ENCODE measurements at places on chromosomes 2 and 18. TPM values are rescaled to one million over a fixed set of nuclear protein-coding genes. Genes with fewer than 3 reads are reported as not detected.

GRCh38 chr2:234550511-234551107 is 53.7 kb upstream of the ARL4C start:
- H3K4me3 ChIP-seq, result no peak overlapping the region
- peak; percentile 68 for ATAC-seq
- no peaks in the 10 kb centered on the region for H3K4me1 ChIP-seq

- H3K4me1 ChIP-seq, result no peaks in the 10 kb centered on the region
- H3K27ac ChIP-seq, result no peak overlapping the region
- ATAC-seq, result no peak
- no peak overlapping the region for H3K4me3 ChIP-seq
- H3K27me3 ChIP-seq, result no peaks in the 10 kb centered on the region
- no peaks in the 10 kb centered on the region for H3K36me3 ChIP-seq
Observed at GRCh38 chr2:224682134-224682533, 34.0 kb downstream of the CCDC195 start.

- no peak overlapping the region for H3K27ac ChIP-seq
- H3K27me3 ChIP-seq, result peaks cover 9% of the 10 kb centered on the region
- H3K4me3 ChIP-seq, result no peak overlapping the region
- no peaks in the 10 kb centered on the region for H3K4me1 ChIP-seq
- ATAC-seq, result no peak
- H3K36me3 ChIP-seq, result no peaks in the 10 kb centered on the region
Observed at GRCh38 chr2:113057117-113057516, 1.9 kb upstream of the IL36RN start.

Gene CYRIA
- total RNA-seq, result 15.2 TPM

Gene IFT172
- 34.8 TPM for total RNA-seq

GRCh38 chr2:28619213-28620196 is 123.6 kb downstream of the PLB1 start:
- H3K27ac ChIP-seq, result peak overlapping the region; percentile 94
- no peaks in the 10 kb centered on the region for H3K36me3 ChIP-seq
- peaks cover 74% of the 10 kb centered on the region for H3K4me1 ChIP-seq
- no peak overlapping the region for H3K4me3 ChIP-seq
- H3K27me3 ChIP-seq, result no peaks in the 10 kb centered on the region
- no peak for ATAC-seq

- no peak overlapping the region for H3K27ac ChIP-seq
- H3K4me1 ChIP-seq, result no peaks in the 10 kb centered on the region
- ATAC-seq, result no peak
- no peaks in the 10 kb centered on the region for H3K27me3 ChIP-seq
- H3K4me3 ChIP-seq, result no peak overlapping the region
Observed at GRCh38 chr2:158781353-158781961, 13.7 kb upstream of the DAPL1 start.

DNA sequence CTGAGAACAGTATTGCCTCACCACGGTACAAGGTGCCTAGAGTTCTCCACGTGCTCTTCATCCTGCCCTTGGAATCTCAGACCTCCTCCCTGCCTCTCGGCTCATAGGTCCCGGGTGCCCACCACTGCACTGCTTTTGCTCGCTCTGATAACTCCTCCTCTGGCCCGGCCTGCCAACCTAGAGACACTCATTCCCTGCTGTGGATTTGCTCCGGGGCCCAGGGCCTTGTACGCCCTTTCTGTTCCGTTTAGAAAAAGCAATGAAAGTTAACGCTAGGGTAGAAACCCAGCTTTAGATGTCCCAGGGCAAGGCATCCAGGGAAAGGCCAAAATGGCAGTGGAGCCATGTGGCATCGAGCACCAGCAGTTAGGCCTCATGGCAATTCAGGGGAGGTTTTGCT is 253.9 kb downstream of the VAPA start:
- H3K27me3 ChIP-seq, result no peaks in the 10 kb centered on the region
- no peaks in the 10 kb centered on the region for H3K36me3 ChIP-seq
- H3K27ac ChIP-seq, result no peak overlapping the region

Gene AFTPH
- 33.0 TPM for total RNA-seq

- H3K27ac ChIP-seq, result no peak overlapping the region
- H3K4me1 ChIP-seq, result no peaks in the 10 kb centered on the region
- no peaks in the 10 kb centered on the region for H3K36me3 ChIP-seq
- H3K27me3 ChIP-seq, result no peaks in the 10 kb centered on the region
- H3K4me3 ChIP-seq, result no peak overlapping the region
Observed at GRCh38 chr2:36655453-36655852, 41.1 kb upstream of the VIT start.

GRCh38 chr2:74908748-74909444 is 49.5 kb upstream of the POLE4 start:
- no peak overlapping the region for H3K4me3 ChIP-seq
- H3K36me3 ChIP-seq, result no peaks in the 10 kb centered on the region
- H3K4me1 ChIP-seq, result no peaks in the 10 kb centered on the region
- H3K27ac ChIP-seq, result no peak overlapping the region
- ATAC-seq, result no peak
- peaks cover 49% of the 10 kb centered on the region for H3K27me3 ChIP-seq

Gene SNORC
- not detected for total RNA-seq

Gene CPO
- 1.9 TPM for total RNA-seq

Gene PID1
- 34.4 TPM for total RNA-seq

GRCh38 chr18:5066380-5066977 is 130.6 kb downstream of the AKAIN1 start:
- no peaks in the 10 kb centered on the region for H3K27me3 ChIP-seq
- H3K27ac ChIP-seq, result no peak overlapping the region
- ATAC-seq, result no peak

GRCh38 chr18:57038395-57038794 is 108.5 kb upstream of the BOD1L2 start:
- no peak overlapping the region for H3K4me3 ChIP-seq
- no peaks in the 10 kb centered on the region for H3K36me3 ChIP-seq
- H3K27ac ChIP-seq, result no peak overlapping the region
- no peaks in the 10 kb centered on the region for H3K27me3 ChIP-seq
- H3K4me1 ChIP-seq, result no peaks in the 10 kb centered on the region

- no peaks in the 10 kb centered on the region for H3K27me3 ChIP-seq
- no peak overlapping the region for H3K27ac ChIP-seq
- peaks cover 2% of the 10 kb centered on the region for H3K4me1 ChIP-seq
Observed at GRCh38 chr2:227411320-227411989, 23.7 kb upstream of the SCYGR1 start.
